Activated T-cell treated with anti-CD3 and anti-CD28 coated beads for 48 hours (primary cell): ENCODE measurements at places on chromosomes 1 and 21.

DNA sequence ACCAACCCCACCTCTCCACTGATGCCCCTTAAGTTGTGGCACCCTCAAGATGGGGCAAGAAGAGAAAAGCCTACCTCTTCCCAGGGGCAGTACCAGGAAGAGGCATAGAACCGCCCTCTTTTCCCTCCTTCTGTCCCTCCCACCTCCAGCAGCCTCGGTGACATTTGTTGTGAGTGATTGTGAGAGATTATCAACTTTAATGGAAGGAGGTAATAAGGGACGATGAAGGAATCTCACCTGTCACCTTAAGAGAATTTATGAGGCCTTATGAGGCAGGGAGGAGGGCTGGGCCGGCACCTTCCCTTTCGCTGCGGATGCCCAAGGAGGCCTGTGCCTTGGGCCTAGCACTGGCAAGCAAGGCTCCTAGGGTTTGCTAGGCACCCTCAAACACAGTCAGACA, 1.4 kb upstream of the ADGRB2 start:
- DNase-seq, result no peak

DNA sequence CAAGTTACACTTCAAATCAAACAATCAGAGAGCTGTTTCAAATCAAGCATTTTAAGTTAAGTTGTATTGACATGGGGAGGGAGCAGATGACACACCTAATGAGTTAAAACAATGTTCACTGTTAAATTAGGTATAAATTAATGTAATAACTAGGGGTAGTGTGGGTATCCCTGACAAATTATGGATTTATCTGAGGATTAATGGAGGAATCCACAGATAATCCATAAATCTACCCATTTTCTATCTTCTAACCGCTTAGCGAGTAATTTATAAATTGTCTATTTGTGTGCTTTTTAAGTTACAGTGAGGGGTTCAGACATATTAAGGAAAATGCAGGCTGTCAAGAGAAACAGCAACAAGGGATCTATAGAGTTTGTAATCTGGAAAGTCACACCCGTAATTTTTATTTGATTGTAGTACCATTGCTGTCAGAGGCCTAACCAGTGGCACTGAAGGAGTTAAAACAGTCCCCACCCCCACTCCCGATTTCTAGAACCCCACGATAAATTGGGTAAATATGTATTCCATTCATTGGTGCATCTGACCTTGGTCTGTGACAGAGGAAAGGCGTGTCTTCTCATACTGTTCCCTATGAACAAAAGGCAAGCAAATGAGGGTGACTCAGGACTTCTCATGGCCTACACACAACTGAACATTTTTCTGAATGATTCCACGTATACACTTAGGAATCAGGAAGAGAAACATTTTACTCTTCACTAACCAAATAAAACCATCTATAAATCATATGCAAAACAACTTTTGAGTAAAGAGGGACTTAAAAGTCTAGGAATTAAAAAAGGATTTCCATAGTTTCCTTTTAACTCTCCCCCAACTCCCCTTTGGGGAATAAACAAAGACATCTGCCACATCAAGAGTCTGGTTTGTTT, 7.4 kb downstream of the IRF2BP2 start:
- DNase-seq, result no peak

- no peak for DNase-seq
Measured at GRCh38 chr1:38997901-38998190, 6.8 kb downstream of the AKIRIN1 start.

GRCh38 chr1:171110621-171111326, 20.1 kb downstream of the FMO3 start:
- no peak for DNase-seq

DNA sequence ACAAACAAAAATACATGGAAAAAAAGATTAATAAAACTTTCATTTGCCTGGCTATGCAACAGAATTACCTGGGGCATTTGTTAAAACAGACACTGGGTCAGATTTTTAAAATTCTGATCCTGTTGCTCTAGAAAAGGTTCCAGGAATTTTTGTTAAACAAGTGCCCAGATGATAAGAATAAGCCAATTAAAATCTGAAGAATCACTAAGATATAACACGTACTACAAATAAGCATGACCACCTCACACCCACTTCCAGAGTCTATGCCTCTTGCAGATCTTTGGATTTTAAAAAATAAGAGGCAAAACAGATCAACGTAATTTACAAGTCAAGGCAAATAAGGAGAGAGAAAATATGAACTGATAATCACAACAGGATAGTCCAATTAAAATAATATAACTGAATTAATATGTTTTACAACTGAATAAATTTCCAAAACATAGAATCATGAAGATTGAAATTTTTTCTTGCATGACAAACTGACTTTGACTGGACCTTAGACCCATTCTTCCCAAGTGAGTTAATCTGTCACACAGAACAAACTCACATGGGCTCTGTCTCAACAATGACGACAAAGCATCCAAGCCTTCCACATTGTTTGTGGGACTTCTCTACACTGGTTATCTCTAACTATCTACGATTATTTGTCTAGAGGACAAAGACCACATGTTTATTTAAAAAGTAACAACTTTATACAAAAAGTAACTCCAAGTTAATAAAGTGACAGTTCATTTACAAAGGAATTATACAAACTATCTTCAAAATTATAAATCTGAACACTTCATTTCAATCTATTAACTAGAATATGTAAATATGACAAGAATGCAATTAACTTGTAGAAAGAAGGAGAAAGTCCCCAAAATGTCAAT, 56.9 kb downstream of the COP1 start:
- DNase-seq, result no peak

GRCh38 chr1:98698625-98699024, 37.1 kb downstream of the SNX7 start:
- DNase-seq, result no peak

GRCh38 chr1:68542586-68542985, 45.7 kb upstream of the DEPDC1 start:
- DNase-seq, result no peak

DNA sequence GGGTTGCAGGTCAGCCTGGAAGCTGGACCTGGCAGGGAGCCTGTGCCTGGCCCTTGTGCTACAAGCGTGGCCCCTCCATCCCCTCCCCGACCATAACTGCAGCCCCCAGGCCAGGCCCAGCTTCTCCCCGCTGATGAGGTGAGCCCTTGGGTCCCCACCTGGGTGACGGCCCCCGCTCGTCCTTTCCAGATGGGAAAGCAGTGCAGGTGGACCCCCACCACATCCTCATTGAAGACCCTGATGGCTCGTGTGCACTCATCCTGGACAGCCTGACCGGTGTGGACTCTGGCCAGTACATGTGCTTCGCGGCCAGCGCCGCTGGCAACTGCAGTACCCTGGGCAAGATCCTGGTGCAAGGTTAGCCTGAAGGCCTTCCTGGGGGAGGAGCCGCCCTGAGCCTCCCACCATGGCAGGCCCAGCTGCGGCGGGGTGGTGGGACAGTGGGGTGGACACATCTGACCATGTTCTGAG, 56.9 kb downstream of the TRIM11 start:
- DNase-seq, result no peak

GRCh38 chr1:10765304-10765703, 31.1 kb downstream of the CASZ1 start:
- DNase-seq, result no peak

DNA sequence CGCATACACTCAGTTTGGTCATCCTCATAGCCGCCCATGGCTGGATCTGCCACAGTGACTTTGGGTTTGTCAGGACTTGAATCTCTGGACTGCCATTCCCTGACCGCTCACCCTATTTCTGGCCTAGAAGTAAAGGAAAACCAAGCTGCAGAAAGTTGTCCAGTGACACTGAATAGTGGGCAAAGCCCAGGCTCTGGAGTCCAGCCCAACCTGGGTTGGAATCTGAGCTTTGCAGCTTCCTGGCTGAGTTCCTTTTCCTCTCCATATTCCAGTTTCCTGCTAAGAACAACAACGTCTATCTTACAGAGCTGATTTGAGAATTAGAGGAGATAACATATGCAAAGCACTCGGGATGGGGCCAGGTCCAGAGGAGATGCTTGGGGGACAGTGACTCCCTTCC, 15.6 kb upstream of the EIF4G3 start:
- DNase-seq, result no peak

DNA sequence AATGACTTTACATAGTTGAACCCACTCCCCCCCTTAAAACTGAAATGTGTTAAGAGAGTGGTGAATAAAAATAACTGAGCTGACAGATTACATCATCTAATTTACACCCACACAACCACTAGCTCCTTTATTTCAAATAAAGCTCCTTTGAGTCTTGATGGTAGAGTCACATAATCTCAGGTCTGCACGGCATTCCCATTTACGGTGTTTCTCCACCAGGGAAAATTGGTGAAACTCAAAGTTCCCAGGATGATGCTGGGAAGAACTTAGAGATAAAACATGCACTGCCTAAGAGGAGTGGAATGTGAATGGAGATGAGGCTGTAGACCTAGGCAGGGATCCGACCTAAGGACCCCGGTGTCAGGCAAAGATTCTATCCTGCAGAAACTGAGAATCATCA, 727.8 kb upstream of the ADAMTS5 start:
- no peak for DNase-seq

- no peak for DNase-seq
Measured at GRCh38 chr1:14300991-14301703, 297.3 kb upstream of the KAZN start.

GRCh38 chr1:41368366-41368765, 7.1 kb downstream of the FOXO6 start:
- DNase-seq, result no peak

GRCh38 chr1:228980232-228980937, 245.1 kb downstream of the RHOU start:
- DNase-seq, result no peak

DNA sequence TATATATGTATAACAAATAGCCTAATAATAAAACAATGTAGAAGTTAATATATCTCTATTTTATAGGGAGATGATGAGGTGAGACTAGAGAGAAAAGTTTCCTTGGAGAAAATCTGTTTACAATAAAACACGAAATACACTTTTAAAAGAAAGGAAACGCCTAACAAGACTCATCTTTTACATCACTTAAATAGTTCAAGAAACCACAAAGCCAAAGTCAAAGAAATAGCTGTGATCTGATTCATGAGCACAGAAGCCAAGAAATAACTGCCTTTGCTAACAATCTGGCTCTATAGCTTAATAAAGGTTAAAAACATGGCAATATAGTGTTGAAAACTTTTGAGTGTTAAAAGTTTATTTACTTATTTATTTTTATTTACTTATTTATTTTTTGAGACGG, 61.5 kb downstream of the TOR3A start:
- DNase-seq, result no peak

DNA sequence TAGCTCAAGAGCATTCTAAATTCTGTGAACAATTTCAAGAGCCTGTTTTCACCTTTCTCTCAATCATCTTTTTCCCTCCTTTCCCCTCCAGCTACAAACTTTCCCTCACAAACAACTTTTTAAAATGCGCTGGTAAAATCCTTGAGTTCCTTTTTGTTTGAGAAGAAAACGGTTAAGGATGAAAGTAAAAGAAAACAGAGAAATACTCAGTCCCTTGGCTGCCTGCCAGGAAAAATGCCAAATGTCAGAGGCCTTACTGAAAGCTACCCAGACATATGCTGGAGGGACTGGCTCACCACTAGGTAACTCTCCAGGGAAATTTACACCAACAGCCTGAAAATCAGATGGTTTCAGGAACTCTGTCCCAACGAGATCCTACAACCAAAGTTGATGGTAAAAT, 11.0 kb upstream of the SERBP1 start:
- peak; percentile 24 for DNase-seq

DNA sequence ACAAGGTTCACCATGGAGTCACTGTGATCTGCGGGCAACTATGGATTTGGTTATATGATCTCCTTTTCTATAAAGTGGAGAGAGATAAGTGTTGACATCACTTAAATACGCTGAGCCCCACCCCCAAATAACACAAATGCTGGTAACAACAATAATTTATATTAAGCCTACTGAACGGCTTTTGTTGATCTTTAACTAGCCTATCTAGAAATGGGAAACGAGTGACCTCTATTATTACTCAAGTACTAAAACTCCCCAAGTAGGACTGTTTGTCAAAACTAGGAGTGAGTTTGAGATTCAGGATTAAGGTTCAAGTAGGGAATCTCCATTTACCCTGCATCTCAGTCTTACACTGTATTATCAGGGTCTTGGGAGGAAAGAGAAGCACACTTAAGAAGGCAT, 52.2 kb downstream of the MAP3K7CL start:
- no peak for DNase-seq

- no peak for DNase-seq
Measured at GRCh38 chr1:180560868-180561600, 2.3 kb downstream of the OVAAL start.

DNA sequence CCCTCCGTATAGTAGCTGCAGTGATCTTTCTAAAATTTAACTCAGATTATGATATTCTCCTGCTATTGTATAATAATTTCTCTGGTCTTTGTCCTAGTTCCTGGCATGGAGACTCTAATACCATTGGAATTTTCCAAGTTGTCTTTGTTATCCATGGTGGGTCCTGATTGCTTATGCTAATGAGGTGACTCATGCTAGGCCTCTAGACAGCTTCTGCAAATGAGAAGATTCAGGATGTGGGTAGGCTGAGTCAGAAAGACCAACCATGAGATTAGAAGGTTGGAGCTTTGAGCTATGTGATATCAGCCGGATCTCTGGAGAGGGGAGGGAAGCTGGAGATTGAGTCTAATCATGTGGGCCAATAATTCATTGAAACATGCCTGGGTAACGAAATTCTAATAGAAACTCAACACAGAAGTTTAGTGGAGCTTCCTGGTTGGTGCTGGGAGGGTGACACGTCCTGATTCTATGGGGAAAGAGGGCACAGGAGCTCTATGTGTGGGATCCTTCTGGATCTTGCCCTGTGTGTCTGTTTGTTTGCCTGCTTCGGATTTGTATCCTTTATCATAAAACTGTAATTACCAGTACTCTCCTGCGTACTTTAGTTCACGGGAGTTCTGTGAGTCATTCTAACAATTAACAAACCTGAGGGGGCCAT, 73.2 kb upstream of the CNIH3 start:
- no peak for DNase-seq

- no peak for DNase-seq
Measured at GRCh38 chr1:114290341-114290740, 136.7 kb upstream of the SYT6 start.

DNA sequence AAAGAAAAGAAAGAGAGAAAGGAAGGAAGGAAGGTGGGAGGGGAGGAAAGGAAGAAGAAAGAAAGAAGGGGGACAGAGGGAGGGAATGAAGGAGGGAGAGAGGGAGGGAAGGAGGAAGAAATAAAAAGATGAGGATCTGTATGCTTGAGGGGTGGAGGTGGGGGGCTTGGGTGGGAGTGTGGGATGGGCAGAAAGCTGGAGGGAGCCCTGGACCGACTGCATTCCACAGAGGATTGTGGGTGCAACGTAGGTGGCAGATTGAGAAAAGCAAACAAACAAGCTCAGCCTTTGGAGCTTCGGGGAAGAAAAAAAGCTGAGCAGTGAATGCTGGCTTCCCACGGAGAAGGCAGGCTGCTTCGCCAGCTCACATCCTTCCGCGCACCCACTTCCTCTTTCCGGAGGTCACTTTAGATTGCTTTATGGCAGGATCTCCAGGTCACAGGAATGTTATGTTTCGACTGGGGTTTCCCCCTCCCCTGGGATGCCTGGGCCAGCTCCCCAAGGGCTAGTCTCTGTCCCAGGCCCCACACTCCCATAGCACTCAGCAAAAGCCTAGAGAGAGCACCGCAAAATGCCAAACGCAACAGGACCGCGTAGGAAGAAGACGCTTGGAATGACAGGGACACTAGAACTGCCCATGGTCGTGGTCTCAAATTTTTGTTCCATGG, 20.7 kb upstream of the LGALS8 start:
- DNase-seq, result no peak
